CD4-positive, alpha-beta T cell treated with Interleukin-15 for 4 hours (primary cell): ENCODE measurements at places on chromosomes 3 and 15.

GRCh38 chr15:79778378-79778990, 118.3 kb downstream of the MTHFS start:
- no peak for DNase-seq

GRCh38 chr15:66646799-66647198, 55.2 kb upstream of the SMAD6 start:
- DNase-seq = no peak

- no peak for DNase-seq
Measured at GRCh38 chr3:68560728-68561127, 371.6 kb downstream of the TAFA4 start.

GRCh38 chr3:140284372-140284771, 349.4 kb downstream of the CLSTN2 start:
- no peak for DNase-seq

DNA sequence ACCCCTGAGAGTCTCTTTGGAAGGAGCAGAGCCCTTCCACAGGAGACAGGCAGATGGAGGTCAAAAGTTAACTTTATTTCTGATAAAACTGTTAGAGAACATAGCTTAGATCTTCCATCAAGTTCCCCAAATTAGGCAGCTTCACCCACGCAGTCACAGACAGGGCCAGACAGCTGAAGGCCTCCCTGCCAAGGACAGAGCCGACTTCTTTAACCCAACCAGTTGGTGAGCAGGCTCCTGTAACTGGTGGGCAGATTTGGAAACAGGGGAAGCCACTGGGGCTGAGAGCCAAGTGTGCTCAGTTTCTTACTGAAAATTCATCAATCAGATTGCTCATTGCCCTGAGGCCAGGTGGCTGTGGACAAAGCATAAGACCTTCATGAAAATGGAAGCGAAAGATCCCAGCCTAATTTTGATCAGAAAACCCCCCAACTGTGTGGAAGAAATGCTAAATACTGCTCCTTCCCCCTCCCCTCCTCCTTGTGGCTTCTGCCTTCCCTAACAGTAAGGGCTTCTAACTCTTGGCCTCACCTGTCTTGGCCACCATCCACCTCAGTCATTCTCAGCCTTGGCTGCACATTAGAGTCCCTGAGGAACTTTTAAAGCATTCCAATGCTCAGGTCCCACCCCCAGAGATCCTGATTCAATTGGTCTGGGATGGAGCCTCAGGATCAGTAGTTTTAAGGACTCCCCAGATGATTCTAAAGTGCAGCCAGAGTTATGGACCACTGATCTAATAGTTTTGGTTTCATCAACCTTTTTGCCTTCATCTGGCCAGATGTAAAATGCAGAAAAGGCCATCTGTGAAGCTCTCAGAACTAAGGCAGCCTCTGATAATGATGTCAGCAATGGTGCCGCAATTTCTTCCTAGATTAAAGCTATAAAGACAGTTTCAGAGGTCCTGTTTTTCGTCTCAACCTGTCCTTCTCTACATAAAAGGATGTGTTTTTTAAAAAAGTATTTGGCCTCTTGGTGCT, 11.5 kb downstream of the CLRN1 start:
- no peak for DNase-seq

DNA sequence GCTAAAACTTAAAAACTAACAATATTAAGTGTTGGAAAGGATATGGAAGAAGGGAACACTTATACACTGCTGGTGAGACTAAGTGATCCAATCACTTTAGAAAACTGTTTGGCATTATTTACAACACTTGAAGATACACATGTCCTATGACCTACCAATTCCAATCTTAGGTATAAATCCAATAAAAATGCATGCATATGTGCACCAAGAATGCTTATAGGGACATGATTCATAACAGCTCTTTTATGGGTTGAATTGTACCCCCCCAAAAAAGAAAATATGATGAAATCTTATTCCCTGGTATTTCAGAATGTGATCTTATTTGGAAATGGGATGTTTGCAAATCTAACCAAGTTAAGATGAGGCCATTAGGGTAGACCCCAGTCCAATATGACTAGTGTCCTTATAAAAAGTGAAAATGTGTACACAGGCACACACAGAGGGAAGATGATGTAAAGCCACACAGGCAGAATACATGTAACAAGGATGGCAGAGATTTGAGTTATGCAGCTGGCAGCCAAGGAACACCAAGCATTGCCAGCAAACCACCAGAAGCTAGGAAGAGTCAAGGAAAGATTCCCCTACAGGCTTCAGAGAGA, 15.3 kb downstream of the CCR8 start:
- no peak for DNase-seq

DNA sequence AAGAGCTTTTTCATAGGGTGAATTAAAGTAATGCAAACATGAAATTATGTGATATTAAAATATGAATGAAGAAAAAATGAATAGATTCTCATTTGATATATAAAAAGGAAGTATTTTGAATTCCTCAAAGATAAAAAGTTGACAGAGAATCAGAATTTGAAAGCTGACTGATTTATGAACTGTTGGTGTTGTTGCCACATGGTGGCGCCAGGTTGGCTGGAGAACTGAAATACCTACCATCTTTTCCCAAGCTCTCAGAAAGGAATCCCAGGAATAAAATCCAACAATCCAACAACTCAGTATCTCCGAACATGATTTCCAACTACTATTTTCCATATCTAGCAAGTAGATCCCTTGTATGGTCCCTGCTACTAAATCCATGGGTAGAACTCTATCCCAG, 3.1 kb downstream of the MYRIP start:
- DNase-seq = no peak

DNA sequence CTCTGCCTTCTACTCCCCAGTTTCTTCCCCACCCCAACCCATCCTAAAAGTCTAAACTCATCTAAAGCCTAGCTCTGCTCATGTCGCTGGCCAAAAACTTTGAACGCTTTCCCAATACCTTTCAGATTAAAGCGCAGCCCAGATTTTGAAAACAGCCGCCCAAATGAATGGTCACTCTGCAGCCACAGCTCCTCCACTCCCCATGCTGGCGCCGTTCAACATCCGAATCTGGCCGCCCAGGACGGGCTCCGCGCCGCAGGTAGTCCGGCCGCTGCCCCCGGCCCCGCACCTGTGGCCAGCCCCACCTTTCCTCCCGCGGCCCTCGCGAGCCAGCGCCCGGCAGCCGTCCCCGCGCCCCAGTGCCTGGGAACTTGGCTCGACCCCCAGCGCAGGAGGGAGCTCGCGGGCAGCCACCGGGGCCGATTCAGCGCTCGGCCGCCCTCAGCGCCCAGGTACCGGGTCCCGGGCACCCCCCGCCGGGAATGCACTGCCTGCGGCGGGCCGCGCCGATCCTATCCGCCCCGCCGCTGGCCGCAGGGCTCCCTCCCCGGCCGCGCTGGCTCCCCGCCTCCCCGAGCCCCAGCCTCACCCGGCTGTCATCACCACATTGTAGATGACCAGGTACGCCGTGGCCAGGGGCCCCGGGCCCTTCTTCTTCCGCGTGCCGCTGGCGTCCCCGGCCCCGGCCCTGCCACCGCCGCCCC, 417 bp downstream of the HACD2 start:
- DNase-seq = peak; percentile 3

GRCh38 chr15:33547876-33548275, 237.1 kb downstream of the RYR3 start:
- no peak for DNase-seq

DNA sequence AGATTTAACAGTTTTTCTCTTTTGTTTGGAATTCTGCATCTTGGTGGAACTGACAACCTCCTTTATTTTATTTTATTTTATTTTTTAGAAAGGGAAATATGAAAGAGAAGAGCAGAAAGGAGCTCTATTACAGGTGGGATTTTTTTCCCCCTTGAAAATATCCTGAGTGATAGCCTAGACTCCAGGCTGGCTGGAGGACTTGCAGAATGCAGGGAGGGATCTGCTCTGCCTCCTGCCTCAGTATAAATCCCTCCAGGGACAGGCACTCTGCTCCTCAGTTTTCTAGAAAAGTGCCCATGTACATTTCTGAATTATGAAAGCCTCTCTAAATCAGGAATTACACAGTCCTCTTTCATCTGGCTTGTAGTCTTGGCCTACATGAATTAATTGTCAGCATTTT, 173.7 kb downstream of the TMEM108 start:
- DNase-seq = no peak

DNA sequence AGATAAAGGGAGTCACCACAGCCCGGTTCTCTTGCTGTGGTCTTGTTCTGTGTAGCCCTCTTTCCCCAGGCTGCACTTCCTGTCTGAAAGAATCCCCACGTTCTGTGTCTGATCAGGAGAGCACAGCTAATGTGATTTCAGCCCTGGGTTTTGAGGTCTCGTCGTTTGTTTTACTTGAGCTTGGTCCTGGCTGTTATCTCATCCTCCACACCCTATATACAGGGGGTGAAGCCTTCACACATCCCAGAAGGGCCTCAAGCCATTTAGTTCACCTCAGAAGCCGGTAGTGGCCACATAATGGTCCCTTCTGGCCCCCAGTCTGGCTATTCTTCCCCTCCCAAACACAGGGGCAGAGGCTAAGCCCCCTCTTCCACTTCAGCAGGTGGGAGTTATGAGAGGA, 115.6 kb downstream of the PDE8A start:
- DNase-seq = no peak

DNA sequence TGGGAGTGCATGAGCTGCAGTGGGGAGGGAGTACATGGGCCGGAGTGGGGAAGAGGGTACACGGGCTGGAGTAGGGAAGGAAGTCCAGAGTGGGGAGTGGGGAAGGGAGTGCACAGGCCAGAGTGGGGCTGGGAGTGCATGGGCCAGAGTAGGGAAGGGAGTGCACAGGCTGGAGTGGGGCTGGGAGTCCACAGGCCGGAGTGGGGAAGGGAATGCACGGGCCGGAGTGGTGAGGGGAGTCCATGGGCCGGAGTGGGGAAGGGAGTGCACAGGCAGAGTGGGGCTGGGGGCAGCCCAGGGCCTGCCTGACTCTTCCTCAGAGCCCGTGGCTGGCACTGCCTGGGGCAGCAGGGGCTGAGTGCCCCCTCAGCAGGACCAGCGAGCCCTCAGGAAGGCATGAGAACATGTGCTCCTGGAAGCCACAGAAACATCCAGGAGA, 40.7 kb downstream of the KLF15 start:
- DNase-seq = no peak

GRCh38 chr3:169505577-169506230, 157.8 kb downstream of the MECOM start:
- DNase-seq = no peak

- no peak for DNase-seq
Measured at GRCh38 chr15:73752806-73753193, 351 bp downstream of the INSYN1 start.

DNA sequence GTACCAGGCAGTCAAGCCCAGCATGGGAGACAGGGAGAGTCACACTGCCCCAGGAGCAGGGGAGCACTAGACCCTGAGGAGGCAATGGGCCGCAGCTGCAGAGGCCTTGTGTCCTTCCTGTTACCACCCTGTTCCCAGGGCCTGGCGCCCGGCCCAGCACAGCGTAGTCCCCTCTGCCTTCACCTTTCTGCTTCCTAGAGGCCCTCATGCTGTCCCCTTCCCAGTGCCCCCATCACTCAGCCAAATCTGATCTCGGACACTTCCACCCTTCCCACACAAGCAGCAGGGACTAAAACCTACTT, 6.9 kb upstream of the TBC1D2B start:
- DNase-seq = no peak

GRCh38 chr3:177245250-177245649, 48.0 kb upstream of the TBL1XR1 start:
- no peak for DNase-seq

DNA sequence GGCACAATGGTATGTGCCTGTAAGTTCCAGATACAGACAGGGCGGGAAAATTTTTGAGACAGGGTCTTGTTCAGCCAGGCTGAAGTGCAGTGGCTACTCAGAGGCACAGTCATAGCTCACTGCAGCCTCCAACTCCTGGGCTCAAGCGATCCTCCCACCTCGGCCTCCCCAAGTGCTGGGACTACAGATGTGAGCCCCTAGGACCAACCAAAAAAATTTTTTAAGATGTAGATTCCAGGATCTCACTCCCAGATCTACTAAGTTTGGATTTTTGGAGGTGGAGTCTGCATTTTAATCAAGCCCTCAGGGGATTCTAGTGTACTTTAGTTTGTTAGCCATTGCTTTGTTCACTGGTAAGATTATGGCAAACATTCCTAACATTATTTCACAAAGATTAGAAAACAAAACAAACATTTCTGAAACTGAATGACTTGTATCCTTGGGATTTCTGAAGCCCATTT, 2.7 kb downstream of the LIPH start:
- DNase-seq = no peak

DNA sequence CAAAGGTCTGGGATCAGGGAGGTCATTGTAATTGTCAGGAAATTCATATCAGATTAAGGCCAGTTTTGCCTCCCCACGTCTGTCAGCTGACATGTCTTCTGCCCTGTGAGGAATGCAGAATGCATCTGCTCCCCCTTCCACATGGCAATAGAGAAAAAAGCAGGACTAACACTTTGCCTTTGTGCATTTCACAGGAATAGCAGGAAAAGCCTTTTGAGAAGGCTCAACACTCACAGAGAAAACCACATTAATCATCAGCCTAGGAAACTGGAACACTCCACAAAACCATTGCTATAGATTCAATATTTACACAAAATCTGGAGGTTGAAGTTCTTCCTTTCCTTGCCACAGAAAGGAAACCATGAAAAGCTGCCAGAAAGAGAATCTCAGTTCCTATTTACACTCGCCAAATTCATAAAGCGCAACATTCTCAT, 165.2 kb upstream of the HES1 start:
- no peak for DNase-seq

DNA sequence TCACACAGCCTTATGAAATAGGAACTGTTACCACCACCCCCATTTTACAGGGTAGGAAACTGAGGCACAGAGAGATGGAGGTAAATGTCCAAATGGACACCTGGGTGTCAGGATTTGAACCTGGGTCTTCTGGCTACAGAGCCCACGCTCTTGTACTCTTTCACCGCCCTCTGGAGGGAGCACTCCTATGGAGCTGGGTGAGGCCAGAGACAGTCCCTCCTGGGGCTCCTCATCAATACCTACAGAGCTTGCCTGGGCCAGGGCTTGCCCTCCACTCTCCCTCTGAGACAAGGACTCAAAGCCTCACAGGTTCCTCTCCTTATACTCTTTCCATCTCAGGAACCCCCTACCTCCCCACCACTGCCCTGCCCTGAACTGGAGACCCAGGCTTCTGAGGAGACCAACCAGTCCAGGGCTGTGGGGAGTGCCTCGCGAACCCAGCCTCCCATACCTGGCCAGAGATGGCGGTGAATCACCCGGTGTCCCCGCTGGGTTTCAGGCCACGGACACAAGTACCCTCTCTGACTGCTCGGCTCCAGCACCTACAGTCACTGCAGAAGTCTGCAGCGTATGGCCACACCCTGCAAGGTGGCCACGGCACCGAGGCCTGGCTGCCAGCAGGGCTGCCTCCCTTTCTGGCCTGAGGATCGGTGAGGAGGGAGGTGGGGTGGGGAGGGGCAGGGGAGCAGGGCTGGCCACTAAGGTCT, 22.1 kb upstream of the ATP2B2 start:
- no peak for DNase-seq

- no peak for DNase-seq
Measured at GRCh38 chr15:44034933-44035624, 160.0 kb downstream of the FRMD5 start.

DNA sequence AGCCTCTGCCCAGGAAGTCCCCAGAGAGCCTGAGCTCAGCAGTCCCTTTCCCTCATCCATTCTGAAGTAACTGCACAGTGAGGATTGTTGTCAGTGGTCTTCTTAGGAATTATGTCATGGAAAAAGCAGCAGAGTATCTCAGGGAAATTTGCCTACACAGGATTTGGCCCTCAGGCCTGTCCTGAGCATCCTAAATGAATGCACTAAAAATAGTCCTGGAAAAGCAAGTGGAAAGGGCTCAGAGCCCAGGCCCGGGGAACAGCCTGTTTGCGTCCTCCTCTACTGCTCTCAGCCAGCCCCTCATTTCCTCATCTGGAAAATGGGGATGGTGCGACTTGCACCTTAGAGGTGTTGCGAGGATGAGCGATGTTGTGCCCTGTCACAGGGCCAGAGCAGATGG, 21.6 kb downstream of the LYSMD4 start:
- DNase-seq = no peak
